ENCODE measurements at places on chromosomes 5 and 9.

- DNase-seq, result no peak
These were observed 6.5 kb upstream of the FGF1 start for GRCh38 chr5:142692321-142692894.

GRCh38 chr9:2568689-2569088 lies 52.9 kb upstream of the VLDLR start:
- no peak for DNase-seq

DNA sequence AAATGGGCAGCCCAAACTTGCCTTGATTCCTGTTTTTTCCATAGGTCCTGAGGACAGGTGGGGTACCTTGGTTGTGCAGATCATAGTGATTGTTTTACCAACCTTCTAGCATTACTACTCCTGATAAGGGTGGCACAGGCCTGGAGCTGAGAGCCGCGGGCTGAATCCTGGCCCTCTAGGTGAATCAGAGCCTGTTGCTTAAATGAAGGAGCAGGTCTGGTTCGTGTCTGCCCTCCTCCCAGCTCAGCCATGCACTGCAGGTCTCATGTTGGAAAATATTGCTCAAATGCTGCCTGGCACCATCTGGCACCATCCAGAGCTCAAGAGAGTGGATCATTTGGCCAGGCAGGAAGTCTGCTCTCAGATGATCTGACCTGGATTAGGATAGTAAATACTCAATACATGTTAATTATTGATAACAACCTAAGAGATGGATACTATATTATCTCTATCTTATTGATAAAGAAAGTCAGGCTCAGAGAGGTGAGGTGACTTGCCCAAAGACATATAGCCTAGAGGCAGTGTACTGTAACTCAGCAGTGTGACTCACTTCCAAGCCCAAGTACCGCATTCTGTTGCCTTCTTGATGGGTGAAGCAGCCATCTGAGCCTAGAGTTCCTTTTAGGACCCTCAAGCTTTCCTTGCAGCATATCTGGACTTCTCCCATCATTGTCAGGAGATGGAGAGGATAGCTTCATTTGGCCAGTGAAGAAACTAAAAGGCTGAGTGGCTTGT lies 104.3 kb upstream of the PITX1 start:
- DNase-seq, result no peak

DNA sequence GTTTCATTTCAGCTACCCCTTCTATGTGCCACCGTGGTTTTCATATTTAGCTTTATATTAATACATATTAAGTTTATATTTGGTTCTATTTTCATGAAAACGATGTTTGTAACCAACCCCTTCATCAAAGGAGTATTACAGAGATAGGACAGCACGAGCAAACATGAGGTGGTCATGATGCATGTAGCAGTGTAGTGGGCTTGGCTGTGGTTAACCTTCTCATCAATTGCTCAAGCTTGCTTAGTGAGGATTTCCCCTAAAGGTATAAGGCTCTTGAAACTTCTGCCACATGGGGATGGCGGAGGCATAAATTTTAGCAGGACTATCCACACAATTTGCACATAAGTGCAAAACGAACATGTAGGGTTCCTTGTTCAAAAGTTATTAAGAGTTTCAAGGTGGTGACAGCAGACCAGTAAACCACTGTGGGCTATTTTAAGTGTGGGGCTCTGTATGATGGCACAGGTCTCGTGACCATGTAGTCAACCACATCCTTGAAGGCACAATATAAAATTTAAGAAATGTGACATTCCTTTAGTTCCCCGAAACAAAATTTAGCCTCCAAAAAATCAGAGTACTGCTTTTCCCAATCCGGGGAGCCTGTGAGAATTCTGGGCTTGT lies 24.8 kb downstream of the TMEM174 start:
- DNase-seq, result no peak

- no peak for DNase-seq
These were observed 6.6 kb upstream of the CCDC187 start for GRCh38 chr9:136310273-136311030.

DNA sequence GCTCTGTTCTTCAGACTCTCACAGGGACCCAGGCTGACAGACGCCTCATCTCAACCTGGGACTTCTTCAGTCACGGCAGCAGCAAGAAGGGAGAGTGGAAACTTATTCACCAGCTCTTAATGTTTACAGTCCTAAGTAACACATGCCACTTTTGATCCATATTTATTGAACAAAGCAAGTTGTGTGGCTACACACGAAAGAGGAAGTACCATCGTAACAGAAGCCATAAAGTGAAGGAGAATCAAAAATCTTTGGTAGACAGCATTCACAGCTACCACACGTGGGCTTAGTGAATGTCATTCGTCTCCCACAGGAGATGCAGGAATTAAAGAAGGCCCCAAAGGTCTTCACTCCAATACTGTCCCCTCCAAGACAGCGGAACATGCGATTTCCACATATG lies 582.6 kb downstream of the CETN3 start:
- no peak for DNase-seq

GRCh38 chr5:126975796-126976195 lies 54.6 kb downstream of the MARCHF3 start:
- no peak for DNase-seq

DNA sequence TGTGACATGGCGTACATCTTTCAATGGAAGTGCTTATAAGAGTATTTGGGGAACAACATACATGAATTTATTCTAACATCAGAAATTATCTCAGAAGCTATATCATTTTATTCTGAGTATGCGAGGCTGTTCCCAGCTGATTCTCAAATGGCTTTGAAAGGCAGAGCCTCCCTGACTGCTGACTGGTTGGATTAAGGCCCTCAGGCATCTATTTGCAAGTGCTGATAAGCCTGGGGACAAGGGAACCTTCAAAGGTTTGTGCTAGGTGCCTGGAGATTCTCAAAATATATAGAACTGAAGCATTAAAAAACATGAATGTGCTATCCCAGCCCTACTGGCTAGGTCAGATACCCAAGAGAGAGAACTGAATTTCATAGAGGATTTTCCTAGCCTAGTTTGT lies 235.1 kb downstream of the LURAP1L start:
- no peak for DNase-seq

- no peak for DNase-seq
These were observed 37.3 kb upstream of the WWC1 start for GRCh38 chr5:168254013-168254693.

GRCh38 chr9:22976454-22976853 lies 529.8 kb downstream of the DMRTA1 start:
- DNase-seq, result no peak

DNA sequence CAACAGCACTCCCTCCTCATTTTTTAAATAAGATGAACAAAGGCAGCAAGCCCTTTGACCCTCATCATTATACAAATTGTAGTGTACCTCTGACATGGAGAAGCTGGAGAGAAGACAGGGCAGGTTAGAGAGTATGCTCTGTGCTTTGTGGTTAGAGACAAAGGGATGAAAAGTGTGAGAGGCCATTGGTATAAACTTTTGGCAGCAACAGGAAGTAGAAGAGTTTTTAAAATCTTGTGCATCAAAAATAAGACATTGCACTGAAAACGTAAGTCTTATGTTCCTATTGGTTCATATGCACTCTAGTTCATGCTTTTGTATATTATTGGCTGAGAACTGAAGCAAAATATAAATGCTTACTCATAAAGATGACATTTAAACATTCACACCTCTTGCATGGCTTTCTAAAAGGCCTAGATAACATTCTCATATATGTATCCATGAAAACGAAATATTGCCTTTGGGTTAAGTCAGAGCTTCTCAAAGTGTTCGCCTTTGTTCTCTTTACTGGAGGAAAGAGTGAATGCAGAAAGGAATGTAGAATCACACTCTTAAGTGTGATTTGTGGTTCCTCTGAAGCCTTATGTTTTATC lies 158.0 kb downstream of the PALM2AKAP2 start:
- no peak for DNase-seq

DNA sequence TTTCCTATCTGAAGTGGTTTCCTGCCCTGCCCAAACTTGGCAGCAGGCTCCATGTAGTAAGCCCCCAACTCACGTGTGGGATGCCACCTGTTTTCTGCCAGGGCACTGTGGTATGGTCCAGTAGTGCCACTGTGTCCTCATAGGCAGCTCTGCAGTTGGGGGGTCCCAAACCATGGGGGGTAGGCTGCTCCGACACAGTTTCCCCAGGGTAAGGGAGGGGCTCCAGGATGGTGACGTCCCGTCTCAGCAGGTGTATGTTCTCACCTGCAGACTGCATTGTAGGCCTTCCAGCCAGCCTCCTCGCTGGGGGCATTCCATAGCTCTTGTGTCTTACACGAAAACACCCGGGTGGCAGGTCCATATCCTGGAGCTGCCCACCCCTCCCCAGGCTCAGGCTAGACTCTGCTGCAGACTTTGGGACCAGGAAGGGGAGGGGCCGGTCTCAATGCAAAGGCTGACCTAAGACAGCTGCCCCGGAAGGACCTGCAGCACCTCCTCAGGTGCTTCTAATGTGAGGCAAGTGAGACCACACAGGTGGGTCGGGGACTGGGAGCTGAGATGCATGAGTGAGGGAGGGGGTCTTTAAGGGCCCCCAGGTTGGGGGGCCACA lies 330.5 kb upstream of the IRX4 start:
- no peak for DNase-seq
